NCI-H2227 treated with DMSO at 0.1 percent for 48 hours (cell line): ENCODE measurements at places on chromosomes 16 and 17.

- peak; percentile 65 for DNase-seq
These were observed at the start of gene CISD3 for GRCh38 chr17:38729886-38730525. Gene CISD3 (plus strand): TSS chr17:38730341. CDS start chr17:38730359, 18 bp downstream.

DNA sequence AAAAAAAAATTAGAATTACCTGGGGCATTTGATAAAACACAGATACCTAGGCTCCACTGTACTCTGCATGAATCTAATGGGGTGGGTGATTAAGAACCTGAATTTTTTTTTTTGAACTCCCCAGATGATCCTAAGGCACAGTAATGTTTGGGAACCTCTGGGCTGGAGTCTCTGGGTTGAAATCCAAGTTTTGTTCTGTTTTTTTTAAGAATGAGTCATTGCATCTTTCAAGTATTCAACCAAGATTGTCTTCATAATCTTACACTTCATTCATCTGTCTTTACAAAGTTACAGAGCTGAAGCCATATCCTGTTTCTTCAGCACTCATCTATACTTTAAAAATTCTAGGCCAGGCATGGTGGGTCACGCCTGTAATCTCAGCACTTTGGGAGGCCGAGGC is 52.6 kb downstream of the PIGL start:
- DNase-seq: no peak

DNA sequence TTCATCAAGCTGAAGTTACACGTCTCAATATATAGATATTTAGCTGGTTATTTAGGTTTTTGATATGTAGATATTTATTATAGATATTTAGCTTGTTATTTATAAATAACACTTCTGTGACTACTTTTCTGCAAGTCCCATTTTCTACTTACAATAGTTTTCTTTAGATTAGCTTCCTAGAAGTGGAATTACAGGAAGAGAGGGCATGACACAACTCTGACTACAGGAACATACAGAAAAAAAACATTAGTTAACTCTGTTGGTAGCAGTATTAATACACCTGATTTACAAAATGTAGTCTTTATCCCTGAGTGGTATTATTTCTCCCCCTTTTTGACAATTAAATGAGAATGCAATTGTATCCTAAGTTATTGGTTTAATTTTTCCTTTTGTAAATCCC is 21.2 kb upstream of the CCL1 start:
- no peak for DNase-seq

DNA sequence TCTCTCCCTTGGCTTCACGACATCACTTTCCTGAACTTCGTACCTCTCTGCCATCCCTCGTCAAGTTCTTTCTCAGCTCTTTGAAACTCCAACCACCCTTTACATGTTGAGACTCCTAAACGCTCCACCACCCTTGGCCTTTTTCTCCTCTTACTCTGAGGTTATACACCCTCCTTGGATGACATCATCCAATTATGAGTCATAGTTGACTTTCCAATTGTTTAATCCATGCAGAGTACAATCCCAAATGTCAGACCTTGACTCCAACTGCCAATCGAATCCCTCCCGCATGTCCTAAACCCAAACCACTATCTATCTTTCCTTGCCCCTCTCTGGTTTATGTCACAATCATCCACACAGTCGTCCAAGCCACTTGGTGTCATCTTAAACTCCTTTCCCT is 18.4 kb upstream of the C16orf82 start:
- DNase-seq: no peak

DNA sequence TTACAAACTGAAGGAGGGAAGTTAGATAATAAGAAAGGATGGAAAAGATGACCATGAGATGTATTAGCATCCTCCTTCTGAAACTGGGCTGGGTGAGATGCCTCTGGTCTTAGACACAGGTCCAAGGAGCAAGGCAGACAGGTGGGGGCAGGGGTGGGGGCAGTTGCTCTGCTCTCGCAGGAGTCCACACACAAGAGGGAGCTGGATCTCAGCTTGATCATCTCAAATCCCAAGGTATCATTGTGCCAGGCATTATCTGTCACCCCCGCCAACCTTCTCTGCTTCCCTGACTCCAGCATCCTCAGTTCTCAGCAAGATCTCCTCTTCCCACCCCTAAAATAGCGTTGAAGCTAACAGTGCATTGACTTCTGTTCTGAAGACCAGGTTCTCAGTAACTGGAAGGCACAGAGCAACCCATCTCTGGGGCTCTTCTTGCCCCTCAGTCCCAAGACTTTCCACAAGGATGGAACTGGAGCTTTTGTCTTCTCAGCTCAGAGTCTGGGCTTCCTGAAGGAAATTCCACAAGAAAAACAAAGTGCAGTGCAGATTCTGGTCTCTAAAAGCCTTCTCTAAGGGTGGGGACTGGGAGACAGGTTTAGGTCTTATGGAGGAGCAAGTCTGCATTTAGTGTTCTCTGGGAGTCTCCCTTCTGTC is 1.6 kb downstream of the FLOT2 start:
- no peak for DNase-seq

DNA sequence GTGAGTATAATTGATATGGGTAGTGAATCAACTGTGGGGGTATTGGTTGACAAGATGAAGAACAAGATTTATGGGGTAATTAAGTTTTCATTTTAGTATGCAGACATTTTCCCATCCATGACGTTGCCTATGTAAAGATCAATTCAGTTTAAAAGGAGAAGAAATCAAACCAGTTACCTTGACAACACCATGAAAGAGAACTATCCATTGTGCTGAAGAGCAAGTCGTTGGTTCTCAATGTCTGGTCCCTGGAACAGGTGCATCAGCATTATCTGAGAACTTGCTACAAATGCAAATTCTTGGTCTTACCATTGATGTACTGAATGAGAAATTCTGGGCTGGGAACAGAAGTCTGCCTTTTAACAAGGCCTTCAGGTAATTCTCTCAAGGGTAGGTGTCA is 801 bp upstream of the OR4D2 start:
- DNase-seq: no peak

DNA sequence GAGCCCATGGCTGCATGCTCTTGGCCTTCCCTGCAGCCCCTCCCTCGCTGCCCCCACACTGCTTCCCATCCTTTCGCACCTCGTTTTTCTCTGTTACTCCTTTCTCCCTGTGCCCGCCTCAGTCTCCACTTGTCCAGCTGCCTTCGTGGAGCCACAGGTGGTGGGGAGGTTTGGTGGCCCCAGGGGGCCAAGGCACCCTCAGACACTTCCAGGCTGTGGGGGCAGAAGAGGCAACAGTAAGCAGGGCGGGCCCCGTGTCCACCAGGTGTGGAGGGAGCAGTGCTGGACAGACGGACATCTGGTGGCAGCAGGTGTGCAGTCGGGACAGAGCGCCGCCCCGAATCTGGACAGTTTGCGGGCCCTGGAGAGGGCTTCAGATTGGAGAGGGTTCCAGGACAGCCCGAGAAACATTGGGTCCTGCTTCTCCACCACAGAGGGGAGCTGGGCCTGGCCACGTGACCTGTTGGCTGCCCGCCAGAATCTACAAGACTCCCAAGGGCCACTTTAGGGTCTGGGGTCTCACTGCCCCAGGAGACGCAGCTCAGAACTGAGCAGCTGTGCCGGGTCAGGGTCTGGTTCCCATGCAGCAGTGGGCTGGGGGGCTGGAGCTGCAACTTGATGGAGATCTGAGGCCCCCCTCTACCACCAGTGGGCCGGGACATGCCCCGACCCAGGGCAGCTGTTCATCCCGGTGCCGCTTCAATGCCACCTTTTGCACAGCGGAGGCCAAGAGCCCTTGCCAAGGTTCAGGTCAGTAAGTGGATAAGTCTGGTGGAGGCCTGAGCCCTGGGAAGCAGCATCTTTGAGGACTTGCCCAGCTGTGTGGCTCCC is 22.8 kb downstream of the BAHCC1 start:
- no peak for DNase-seq

GRCh38 chr17:5933430-5933829 is 136.7 kb upstream of the WSCD1 start:
- no peak for DNase-seq

DNA sequence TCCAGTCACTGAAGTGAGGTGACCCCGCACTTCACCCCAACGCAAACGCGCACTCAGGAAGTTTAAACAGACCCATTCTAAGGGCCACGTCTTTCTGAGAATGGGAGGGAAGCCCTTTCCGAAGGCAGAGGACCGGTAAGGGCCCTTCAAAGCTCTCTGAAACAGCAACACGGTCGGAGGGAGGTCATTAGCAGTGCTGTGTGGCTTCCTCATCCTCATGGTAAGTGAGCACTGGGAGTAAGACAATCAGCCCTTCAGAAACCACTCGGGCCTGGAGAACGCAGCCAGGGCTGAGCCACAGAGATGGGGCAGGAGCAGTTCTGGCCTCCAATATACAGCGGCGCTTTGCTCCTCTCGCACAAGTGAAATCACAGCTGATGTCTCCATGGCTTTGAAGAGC is 23.7 kb downstream of the SRL start:
- no peak for DNase-seq

DNA sequence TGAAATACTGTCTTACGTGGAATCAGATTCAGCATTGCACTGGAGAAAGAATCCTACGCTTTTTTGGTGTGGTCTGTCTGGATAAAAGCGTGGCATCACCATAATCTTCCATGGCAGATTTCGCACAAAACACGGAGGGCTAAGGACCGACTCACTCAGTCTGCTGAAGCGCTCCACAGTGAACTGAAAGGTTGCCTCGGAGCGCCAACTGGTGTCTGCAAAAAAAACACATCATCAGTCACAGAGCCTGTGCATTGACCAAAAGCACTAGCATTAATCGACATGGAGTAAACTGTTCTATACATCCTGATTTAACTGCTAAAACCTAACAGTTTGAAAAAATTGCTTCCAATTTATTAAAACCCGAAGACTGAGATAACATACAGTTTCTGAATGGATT is 40.5 kb downstream of the USP7 start:
- DNase-seq: no peak

GRCh38 chr17:45320349-45320930 is 3.6 kb upstream of the MAP3K14 start:
- no peak for DNase-seq

DNA sequence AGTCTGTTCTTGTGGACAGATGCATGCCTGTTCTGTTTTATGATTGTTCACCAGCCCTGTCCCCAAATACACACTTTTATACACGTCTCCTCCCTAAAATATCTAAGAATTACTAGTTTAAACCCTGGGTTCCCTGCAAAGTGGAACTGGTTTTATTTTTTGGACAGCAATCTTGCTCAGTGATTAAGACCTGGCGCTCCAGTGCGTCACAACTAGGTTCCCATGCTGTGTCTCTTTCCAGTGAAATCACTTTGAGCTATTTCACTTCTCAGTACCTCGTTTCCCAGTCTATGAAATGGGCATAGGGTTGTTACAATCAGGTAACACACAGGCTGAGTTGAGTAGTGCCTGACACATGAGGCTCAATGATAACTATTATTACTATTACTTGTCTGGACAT is 1.1 kb downstream of the CEP20 start:
- DNase-seq: no peak

GRCh38 chr16:22898874-22899348 is 84.9 kb downstream of the HS3ST2 start:
- DNase-seq: peak; percentile 16

GRCh38 chr17:27938864-27939263 is 45.7 kb upstream of the LYRM9 start:
- no peak for DNase-seq

- no peak for DNase-seq
These were observed 19.9 kb upstream of the HEATR6 start for GRCh38 chr17:60098578-60098977.

GRCh38 chr16:88661468-88661867 is 1.4 kb downstream of the MVD start:
- no peak for DNase-seq

GRCh38 chr16:62967163-62967562 is 930.9 kb upstream of the CDH8 start:
- no peak for DNase-seq

DNA sequence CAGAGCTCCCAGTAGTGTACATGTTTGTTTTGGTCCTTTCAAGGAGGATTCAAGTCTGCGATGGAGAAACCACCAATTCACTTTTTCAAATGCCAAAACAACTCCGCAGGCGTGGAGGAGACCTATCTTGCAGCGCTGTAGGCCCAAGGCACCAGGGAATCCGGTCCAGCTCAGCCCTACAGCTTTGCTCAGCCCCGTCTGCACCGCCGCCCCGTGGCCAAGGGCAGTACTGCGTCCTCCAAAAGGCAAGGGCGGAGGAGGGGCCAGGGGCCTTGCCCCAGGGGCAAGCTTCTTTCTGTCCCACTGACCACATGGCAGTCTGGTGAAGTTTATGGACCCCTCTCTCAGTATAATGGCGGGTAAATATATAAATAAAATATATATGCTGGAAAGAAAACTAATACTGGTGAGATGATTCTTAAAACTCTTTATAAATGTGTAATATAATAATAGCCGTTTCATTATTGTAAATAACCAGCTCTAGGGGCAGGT is 709 bp upstream of the CD300LG start:
- DNase-seq: peak; percentile 66

GRCh38 chr16:56311208-56312027 is 113.9 kb downstream of the AMFR start:
- DNase-seq: no peak

DNA sequence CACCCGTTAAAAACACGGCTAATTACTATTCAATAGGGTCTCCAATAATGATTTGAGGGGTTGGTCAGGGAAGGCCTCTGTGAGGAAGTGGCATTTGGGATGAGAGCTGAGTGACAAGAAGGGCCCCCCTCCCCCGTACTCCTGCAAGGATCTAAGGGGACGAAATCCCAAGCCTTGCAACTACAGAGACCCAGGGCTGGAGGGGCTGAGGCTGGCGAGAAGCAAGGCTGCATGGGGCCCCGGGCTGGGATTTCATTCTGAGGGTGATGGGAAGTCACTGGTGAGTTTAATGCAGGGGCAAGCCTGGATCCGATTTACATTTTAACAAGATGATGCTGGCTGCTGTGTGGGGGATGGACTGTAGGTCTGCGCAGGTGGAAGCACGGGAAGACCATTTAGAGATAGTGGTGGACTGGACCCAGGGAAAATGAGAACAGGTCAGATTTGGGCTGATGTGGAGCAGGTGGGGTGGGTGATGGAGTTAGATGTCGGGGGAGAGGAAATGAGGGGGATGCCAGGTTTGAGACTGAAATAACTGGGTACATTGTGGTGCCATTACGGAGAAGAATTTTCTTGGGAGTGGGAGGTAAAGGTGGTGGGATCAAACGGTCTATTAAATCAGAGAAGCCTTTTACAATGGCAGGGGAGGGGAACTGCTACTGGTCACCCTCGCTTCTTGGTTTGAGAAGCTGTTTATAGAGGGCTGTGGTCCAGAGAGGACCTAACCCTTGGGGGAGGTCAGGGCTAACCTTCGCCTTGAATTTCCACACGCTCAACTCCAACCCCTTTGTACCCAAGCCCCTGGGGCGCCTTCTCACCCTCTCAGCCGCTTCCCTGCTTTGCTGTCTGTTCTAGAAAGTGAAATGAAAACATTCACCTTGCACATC is 932 bp upstream of the MYBBP1A start:
- DNase-seq: no peak

DNA sequence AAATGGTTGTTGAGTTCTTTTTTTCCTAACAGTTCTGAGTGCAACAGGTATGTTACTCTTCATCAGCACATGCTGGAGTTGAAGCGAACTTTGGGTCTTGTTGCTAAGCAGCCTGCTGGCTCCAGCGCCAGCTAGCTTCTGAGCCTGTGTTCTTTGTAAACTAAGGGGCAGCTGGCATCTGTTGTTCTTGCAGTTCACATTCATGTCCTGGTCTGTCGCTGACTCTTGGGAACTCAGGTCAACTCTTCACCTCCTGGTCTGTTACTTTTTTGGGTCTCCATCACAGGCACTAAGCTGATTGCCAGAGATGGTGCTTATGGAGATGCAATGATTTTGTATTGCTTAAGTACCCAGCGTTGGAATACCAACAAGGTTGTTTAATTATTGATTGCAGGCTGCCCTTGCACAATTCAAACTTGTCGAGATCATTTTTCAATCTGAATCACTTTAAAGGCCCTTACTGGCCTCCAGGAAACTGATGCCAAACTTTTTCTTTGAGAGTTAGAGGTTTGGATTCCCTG is 40.9 kb downstream of the USP10 start:
- DNase-seq: no peak

GRCh38 chr17:70654706-70655105 is 485.4 kb downstream of the KCNJ2 start:
- no peak for DNase-seq
